Effector CD4-positive, alpha-beta T cell (primary cell): ENCODE measurements at places on chromosomes 3 and 15.

DNA sequence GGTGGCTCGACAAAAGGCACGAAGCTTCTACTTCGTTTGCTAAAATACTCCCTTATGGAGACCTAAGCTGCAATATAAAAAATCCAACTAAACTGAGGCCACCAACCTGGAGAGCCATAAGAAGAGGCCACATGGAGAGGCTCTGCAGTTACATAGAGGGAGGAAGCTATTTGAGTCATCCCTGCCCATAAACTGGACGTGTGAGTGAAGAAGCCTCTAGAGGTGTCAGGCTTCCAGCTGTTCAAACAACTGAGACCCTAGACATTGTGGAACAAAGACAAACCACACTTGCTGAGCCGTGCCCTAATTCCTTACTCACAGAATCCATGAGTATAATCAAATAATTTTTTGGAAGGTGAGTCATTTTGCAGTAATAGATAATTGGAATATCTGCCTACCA lies 50.2 kb upstream of the GMNC start:
- DNase-seq, result no peak

GRCh38 chr3:69014022-69014580 lies 617 bp upstream of the EOGT start:
- no peak for DNase-seq

DNA sequence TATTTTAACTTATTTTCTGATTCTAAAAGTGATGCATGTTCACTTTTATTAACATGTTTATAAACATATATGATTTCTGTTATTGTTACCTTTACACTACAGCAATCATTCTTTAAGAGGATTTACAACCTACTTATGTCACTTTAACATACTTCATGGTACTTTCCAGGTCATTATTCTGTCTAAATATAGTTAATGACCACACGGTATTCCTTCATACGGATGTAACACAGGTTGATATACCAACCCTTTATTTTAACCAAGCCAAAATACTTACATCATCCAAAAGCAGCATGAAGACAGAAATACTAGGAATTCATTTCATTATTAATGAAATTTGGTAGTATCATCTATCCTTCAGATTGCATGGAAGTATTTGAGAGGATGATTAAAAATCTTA lies 18.6 kb downstream of the PIK3R4 start:
- DNase-seq, result no peak

GRCh38 chr3:120302361-120302760 lies 17.3 kb upstream of the GPR156 start:
- no peak for DNase-seq

- no peak for DNase-seq
These were observed 61.8 kb downstream of the MYH15 start for GRCh38 chr3:108448593-108448992.

DNA sequence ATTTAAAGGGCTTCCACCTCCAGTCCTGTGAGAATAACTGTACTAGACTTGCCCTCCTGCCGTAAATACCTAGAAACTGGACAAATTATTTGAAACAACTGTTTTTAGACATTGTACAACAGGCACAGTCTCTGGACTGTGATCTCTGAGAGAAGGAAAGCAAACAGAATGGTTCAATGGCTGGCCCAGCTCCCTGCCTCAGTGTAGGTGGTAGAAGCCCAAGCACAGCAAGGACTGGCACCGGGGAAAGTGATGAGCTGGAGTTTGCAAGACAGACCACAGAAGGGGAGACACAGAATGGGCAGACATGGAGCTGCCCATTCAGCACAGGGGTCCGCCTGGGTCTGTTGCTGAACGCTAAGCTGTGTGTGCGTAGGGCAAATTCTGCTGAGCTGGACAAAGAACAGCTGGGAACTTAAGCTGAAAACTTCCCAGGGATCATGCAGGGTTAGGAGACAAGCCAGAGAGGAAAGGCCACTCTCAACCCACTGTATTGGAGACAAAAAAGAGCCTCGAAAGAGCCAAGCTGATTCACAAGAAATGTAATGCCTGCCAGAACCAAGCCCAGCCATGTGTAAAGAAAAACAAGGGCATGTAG lies 52.6 kb upstream of the SEC61A1 start:
- no peak for DNase-seq

GRCh38 chr3:39261726-39262125 lies 18.1 kb downstream of the CX3CR1 start:
- DNase-seq, result no peak

GRCh38 chr3:37240170-37240945 lies 66.0 kb upstream of the LRRFIP2 start:
- no peak for DNase-seq

- no peak for DNase-seq
These were observed 193.7 kb upstream of the BHLHE40 start for GRCh38 chr3:4785551-4785950.

GRCh38 chr3:106534206-106534605 lies 665.4 kb upstream of the CBLB start:
- peak; percentile 19 for DNase-seq

DNA sequence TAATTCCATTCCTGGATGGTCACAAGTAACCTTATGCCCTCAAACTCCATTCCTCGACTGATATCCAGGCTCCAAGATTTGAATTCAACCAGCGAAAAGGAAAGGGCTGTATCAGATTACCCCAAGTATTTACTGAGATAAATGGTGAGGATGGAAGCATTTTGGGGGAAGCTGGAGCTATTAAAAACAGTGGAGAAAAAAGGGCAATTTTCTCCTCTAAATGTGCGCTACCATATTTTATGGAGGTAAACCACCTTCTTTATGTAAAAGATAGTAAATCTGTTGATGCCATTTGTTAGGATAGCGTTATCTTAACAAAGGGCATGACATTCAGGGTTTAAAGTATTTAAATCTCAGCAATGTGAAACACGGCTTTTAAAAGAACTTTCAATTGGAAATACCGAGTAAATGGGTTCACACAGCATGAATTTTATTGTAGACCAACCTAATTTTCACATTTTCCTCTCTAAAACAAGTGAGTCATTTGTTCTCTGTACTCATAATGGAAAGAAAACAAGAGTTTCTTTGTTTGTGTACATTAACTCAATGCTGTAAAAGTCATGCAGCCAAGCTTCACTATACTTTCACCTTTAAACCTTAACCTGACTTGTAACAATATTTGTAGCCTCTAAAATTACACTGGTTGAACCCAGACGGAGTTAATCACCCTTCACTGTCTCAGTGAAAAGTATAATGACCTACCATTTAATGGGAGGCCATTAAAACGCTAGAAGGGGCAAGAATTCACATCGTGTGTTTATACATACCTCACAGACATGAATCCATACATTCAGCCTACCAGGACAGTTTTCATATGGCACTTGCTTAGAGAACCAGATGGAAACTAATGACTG lies 773.4 kb downstream of the ROBO1 start:
- DNase-seq, result no peak

DNA sequence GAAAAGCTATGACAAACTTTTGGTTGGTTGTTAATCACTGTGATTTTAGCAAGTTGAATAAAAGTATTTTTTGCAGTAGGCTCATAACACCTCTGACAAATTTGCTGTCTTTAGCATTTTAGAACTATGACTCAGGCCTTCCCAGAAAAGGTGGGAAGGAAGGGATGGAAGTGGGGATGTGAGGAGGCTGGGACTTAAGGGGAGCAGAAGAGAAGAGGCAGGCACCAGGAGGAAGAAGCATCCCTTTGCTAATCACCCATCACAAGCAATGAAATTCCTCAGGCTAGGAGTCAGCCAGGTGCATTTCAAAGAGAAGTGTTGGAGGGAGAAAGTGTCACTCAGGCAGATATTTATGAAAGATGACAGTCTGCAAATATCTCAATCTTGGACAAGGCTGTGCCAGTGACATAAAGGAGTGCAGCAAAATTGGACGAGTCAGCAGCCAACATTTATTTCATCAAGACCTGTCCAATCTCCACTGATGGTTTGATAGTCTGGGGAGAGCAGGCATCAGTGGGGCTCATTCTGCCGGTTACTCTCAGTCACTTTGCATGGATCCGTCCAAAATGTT lies 337.3 kb upstream of the ARRDC4 start:
- DNase-seq, result no peak

DNA sequence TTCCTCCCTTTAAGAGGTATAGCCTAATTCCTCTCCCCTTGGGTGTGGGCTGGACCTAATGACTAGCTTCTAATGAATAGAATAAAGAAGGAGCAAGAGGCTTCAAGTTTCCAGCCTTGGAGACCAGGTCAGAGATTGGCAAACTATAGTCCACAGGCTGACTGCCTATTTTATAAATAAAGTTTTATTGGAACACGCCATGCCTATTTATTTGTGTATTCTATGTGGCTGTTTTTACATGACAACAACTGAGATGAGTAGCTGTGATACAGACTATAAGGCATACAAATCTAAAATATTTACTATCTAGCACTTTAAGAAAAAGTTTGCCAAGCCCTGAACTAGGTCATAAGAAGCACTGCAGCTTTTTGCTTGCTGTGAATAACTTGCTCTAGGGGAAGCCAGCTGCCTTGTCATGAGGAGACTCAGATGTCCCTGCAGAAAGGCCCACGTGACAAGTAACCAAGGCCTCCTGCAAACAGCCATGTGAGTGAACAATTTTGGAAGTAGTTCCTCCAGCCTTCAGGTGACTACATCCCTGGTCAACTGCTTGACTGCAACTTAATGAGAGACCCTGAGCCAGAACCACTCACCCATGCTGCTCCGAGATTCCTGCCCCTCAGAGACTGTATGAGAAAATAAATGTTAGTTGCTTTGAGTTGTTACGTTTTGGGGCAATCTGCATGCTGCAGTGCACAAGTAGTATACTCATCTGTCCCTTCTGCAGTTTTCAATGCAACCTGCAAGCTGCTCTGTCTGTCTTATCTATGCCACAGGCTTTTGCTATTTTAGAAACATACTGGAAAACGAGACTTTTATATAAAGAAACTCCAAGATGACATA lies 21.1 kb upstream of the MAP3K13 start:
- DNase-seq, result no peak

- no peak for DNase-seq
These were observed 247.2 kb downstream of the SHQ1 start for GRCh38 chr3:72601060-72601459.

- DNase-seq, result no peak
These were observed 72.5 kb downstream of the TM2D3 start for GRCh38 chr15:101579631-101580163.

DNA sequence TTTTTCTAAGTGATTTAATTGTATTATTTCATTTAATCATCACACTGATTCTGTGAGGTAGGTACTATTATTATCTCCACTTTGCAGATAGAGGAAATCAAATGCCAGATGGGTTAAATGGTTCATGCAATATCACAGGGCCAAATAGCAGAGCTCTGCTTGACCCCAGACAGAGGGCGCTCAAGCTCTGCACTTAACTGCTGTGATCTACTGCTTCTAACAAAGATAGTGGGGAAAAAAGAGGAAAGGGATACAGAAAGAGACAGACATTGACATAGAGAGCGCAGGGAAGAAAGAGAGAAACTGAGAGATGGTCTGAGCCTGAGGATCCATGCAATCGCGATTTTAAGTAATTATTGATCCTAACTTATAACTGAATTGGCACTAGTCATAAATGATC lies 279.1 kb upstream of the THRB start:
- DNase-seq, result no peak

DNA sequence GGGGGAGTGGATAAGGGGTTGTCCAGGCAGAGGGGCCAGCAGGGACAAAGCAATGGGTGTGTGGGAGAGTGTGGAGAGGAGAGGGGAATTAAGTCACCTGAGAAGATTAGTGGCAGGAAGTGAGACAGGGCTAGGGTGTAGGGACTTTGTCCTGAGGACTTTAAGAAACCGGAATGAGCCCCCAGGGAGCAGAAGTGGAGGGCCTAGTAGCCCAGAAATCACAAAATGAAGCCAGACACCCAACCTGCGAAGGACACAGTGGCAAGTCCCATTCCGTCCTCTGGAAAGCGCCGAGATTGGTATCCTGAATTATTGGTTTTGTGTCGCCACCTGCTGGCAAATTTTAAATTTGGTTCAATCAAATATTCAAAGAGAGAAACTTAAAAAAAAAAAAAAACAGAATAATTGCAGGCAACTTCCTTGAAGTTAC lies 78.0 kb upstream of the SLC25A36 start:
- DNase-seq, result no peak

- DNase-seq, result no peak
These were observed 199.5 kb downstream of the TBC1D2B start for GRCh38 chr15:77877869-77878577.

GRCh38 chr3:117499189-117499870 lies 789.8 kb downstream of the TUSC7 start:
- DNase-seq, result no peak

GRCh38 chr3:47635536-47635935 lies 56.9 kb upstream of the CSPG5 start:
- no peak for DNase-seq

DNA sequence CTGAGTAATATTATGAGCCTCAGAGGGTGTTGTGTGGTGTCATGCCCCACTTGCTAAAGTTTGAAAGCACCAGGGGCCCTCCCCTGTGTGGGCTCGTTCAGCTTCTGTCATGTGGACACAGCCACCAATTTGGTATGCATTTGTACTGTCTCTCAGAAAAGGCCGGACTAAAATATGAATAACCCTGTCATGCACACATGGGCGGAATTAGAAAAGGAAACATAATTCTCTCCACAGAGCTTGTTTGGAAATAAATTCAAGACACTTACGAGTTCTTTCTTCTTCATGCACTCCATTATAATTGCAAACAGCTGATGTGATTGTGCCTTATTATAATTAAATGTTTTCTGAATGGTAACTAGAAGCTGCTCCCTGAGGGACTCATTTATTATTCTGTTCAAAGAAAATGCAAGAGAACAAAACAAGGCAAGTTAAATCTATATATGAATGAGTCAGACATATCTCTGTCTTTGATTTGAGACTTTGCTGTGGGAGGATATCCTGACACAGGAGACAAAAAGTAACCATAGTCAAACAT lies 39.1 kb downstream of the TRPM1 start:
- no peak for DNase-seq

- no peak for DNase-seq
These were observed 4.5 kb downstream of the ARPC4 start for GRCh38 chr3:9797196-9797945.

- DNase-seq, result peak; percentile 2
These were observed 72.8 kb downstream of the CD200R1L start for GRCh38 chr3:112773864-112774263.

DNA sequence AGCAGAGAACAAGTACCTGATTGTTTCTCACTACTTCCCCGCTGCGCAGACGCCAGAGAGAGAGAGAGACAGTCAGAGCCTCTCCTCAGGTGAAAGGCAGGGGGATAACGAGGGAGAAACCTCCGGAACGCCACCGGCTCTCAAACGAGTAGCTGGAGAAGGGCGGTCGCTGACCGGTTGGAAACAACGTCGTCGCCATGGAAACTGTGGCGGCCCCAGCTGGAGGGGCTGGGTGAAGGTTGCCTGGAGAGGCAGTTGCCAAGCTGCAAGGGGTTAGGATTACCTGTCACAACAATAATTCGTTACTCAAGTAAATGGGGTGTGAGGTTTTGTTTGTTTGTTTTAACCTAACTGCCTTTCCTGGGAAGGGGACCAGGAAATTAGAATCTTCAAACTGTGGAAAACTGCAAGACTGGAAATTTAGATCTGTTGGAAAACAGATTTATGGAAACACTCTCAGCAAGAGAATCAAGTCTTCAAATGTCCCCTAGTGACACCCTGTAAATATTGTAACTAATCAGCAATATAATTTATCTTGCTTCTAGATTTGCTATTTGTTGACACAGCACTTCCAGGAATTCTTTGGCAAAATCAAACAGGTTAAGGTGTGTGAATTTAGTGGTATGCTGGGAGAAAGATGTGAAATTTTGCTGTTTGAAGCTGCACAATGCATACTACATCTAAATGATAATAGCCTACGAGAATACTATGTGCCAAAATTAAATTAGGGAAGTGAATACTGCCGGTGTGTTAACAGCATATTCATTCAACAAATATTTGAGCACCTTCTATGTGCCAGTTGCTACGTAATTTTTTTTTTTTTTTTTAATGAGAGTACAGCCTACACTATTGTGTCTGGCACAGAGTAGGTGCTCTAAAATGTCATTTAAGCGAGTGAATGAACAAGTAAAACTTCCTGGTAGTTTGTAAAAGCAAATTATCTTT lies at the start of gene DNAH12:
Gene DNAH12, minus strand, starts transcription at position 164 of the 945 bp plus-strand sequence. CDS start 1,474 bp downstream, outside the sequence.
- DNase-seq, result no peak
